Activated CD4-positive, alpha-beta T cell treated with anti-CD3 and anti-CD28 coated beads for 24 hours (primary cell): ENCODE measurements at places on chromosomes 2 and 18.

- DNase-seq, result no peak
Measured at GRCh38 chr2:37449761-37450296, 105.4 kb downstream of the QPCT start.

GRCh38 chr18:67179726-67180125 is 336.8 kb downstream of the DSEL start:
- DNase-seq, result no peak

DNA sequence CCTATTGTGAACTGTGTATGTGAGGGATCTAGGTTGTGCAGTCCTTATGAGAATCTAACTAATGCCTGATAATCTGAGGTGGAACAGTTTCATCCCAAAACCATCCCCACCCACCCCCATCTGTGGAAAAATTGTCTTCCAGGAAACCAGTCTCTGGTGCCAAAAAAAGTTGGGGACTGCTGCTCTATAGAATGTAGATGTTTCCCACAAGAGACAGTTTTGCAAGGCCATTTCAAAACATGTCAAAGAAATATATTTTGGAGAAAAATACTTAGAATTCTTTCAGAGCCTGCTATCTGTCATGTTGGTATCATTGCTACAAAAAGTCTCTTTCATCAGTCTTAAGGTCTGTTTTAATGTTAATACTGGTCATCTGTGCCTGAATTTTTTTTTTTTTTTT is 4.1 kb upstream of the SLC39A10 start:
- DNase-seq, result no peak

DNA sequence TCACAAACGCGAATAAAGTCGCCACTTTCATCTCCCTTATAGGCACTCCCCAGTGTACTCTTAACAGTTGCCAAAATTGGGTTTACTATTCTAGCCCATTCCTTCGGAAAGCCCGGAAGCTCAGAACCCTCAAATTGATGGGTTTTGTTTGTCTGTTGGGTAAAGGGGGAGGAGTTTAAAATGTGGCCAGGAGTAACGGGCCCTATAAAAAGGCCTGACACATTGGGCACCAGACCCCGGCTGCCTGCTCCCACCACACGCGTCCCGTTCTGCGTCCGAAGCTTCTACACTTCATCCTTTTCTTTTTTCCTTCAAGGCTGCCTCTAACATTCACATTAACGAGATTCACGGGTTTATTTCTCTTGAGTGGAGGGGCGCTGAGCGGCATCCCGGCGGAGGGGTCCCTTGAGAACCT is 837 bp downstream of the NHEJ1 start:
- DNase-seq, result no peak

DNA sequence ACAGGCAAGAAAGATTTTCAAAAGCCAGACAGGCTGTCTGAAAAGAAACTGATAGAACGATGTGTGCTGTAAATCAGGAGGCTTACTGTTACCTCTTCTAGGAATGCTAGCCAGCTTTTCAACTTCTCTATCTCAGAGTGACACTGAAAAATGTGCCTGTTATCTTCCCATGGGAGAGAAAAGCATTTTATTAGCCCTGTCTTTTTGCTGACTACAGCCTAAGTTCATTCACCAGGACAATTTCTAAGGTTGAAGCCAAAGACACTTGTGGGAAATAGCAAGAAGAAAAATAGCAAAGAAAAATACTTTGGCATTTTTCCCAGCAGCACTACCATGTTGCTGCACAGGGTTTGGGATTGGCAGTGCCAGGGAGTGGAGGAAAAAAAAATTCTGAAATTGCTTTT is 34.0 kb downstream of the ABCB11 start:
- DNase-seq, result no peak
